ENCODE measurements at places on chromosomes 12 and 14.

- no peak for DNase-seq
Observed at GRCh38 chr12:54571193-54572188, 17.0 kb downstream of the PPP1R1A start.

- no peak for DNase-seq
Observed at GRCh38 chr12:47067176-47067575, 12.2 kb upstream of the PCED1B start.

DNA sequence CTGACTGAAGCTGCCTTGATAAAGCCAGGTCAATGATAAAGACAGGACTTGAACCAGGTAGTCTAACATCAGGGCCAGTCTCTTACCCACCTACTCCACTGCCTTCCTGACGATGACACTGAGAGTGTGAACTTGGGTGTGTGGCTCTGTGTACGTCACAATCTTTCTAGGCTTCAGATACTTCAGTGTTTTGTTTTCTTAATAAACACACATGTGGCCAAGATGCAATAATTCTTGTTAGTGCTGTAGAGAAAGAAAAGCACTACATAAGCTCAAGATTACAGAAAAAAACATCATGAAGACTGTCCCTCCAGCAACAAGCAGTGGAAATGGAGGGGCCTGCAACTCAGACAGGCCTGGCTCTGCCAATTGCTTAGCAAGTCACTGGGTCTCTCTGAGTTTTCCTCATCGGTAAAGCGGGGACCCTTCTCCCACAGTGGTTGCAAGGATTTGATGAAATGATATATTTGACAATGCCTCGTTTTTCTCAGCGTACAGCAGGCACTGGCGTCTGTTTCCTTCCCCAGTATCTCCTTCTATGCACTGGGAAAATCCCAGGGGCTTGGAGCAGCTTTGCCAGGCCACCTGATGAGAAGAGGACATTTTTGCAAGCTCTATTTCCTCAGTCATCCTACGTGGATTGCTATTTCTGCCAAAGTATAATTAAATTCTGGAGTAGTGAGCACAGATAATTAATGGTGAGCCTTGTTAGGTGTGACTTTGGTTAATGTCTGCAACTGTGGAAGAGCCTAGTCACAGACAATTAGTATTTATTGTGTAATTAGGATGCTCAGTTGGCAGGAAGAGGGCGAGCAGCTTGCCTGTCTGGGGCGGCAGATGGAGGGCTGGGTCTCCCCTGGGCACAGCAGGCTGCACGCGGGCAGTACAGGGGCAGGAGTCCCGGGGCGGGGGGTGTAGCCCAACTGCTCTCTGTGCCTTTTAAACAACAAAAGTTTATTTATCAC is 55.8 kb upstream of the CHGA start:
- no peak for DNase-seq

DNA sequence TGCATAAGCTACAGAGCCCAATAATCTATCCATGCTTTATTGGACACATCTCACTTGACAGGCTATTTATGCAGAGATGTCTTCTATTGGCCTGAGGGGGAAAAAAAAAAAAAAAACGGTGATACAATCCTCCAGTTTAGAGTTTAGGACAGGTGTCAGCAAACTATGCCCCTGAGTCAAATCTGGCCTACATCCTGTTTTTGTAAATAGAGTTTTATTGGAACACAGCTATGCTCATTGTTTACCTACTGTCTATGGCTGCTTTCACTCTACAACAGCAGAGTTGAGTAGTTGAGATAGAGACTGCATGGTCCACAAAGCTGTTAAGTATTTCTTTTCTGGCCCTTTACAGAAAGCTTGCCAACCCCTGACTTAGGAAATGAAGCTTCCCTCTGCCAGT is 403.1 kb downstream of the C12orf75 start:
- DNase-seq: no peak

- DNase-seq: no peak
Observed at GRCh38 chr14:68402525-68403101, 390.3 kb downstream of the ZFP36L1 start.

- no peak for DNase-seq
Observed at GRCh38 chr12:69476276-69477017, 6.3 kb downstream of the FRS2 start.

- DNase-seq: peak; percentile 80
Observed at GRCh38 chr12:89345830-89346740, 6.2 kb downstream of the DUSP6 start.

DNA sequence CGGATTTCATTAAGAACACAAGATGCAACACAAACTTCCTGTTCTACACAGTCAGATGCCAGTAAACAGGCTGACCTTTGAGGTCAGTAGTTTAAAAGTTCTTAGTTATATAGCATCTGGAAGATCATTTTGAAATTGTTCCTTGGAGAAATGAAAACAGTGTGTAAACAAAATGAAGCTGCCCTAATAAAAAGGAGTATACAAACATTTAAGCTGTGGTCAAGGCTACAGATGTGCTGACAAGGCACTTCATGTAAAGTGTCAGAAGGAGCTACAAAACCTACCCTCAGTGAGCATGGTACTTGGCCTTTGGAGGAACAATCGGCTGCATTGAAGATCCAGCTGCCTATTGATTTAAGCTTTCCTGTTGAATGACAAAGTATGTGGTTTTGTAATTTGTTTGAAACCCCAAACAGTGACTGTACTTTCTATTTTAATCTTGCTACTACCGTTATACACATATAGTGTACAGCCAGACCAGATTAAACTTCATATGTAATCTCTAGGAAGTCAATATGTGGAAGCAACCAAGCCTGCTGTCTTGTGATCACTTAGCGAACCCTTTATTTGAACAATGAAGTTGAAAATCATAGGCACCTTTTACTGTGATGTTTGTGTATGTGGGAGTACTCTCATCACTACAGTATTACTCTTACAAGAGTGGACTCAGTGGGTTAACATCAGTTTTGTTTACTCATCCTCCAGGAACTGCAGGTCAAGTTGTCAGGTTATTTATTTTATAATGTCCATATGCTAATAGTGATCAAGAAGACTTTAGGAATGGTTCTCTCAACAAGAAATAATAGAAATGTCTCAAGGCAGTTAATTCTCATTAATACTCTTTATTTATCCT is 13.5 kb downstream of the PTGER2 start:
- no peak for DNase-seq
